ENCODE measurements at places on chromosomes 2 and 18.

DNA sequence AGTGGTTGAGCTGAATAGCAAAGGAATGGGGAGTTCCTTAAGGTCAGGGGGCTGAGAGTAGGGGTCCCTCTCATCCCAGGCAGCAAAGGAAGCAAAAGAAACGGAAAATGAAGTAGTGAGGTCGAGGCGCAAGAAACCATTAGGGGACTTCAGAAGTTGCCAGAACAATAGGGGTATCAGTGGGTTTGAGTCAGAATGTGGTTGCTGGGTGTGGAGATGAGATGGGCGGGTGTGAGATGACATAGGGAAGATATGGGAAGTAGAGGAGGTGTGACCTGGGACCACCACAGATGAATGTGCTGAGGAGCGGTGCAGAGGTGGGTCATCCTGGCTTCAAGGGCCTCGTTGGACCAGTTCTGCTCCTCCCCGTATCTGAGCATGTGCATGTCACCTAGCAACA lies 13.1 kb upstream of the VAPA start:
- DNase-seq = no peak

- DNase-seq = no peak
These were observed 203.0 kb downstream of the SETBP1 start for GRCh38 chr18:44883671-44884070.

GRCh38 chr18:3703732-3704176 lies 253.8 kb downstream of the TGIF1 start:
- DNase-seq = peak; percentile 8

- DNase-seq = no peak
These were observed 3.3 kb upstream of the GPBAR1 start for GRCh38 chr2:218257390-218257981.

GRCh38 chr18:76835380-76835779 lies 13.0 kb downstream of the ZNF236 start:
- DNase-seq = no peak

- DNase-seq = no peak
These were observed 24.0 kb downstream of the MAIP1 start for GRCh38 chr2:199979398-199979797.

GRCh38 chr2:27175330-27175729 lies 26.5 kb downstream of the TCF23 start:
- no peak for DNase-seq

DNA sequence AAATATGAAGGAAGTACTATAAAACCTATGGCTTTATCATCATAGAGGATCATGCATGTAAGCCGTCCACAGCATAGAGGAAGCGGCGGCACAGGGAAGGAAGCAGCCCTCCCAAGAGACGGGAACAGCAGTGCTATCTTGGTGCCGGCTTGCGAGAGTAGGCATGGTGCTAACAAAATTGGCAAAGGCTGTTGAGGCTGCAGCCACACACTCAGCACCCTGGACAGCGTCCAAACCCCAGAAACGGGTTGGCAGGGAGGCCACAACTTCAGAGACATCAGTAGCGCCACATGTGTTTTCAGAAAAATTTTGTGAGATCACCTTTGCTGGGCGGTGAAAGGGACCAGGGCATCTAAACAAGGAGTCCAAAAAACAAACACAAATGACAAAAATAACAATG lies 37.7 kb downstream of the NETO1 start:
- DNase-seq = no peak

DNA sequence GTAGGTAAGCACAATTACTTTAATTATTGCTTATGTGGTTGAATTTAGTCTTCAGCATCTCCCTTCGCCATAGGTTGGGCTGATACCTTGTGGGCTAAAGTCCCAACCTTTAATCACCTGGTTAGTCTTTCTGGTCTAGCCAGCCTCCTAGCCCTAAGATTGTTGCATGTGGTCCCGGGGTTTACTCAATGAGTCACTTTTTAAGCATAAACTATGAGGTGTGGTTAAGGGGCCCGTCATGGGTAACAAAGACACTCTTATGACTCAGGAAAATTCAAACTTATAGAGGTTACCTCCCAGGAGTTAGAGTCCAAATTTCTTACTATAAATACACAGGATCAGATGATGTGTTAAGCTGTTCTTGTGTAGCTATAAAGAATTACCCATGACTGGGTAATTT lies 841.6 kb downstream of the TRIB2 start:
- DNase-seq = peak; percentile 61

DNA sequence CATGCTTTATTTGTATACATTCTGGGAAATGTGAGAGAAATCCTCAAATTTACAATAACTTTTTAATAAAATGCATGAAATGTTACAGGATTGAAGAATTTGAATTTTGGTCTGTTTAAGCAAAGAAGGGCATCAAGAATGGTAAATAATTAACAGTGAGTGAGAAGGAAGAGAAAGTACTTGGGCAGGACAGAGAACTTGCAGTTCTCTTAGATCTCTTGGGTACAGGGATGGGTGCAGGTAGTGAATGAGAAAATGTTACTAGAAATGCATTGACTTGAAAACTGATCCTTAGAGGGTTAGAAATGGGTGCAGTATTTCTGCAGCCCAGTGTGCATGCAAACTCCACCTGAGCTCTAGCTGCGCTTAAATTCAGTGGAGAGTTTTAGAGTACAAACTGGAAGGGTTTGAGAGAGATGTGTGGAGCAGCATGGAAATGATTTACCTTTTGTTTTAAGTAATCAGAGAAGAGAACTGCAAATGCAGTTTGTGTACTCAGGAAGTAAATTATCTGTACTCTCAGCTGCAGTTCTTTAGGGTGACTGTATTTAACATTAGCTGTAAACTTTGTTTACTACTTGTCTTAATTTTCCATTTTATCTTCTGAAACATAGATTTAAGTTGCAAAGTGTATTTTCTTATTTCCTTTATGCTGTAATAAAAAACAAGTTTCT lies 51.0 kb upstream of the RAB27B start:
- no peak for DNase-seq

GRCh38 chr2:38524580-38524979 lies 78.1 kb downstream of the HNRNPLL start:
- DNase-seq = no peak

DNA sequence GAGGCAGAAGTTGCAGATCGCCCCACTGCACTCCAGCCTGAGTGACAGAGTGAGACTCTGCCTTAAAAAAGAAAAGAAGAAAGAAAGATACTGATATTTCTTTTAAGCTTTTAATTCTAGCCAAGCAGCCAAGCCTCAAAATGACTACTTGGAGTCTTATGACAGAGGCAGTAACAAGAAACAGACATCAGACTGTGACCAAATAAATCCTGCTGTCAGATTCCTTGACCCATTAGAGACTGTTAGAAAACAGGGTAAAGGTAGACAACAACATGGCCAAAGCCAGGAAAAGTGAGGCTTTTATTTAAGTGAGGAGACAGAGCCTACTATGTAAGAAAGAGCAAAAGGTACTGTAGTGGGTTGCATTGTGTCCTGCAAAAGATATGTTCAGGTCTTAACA lies 83.4 kb upstream of the NARS1 start:
- no peak for DNase-seq
